Renal cortex interstitium (tissue), 15 donors: ENCODE measurements at places on chromosomes 3 and 15. TPM values are rescaled to one million over a fixed set of nuclear protein-coding genes. Genes with fewer than 3 reads are reported as not detected.

DNA sequence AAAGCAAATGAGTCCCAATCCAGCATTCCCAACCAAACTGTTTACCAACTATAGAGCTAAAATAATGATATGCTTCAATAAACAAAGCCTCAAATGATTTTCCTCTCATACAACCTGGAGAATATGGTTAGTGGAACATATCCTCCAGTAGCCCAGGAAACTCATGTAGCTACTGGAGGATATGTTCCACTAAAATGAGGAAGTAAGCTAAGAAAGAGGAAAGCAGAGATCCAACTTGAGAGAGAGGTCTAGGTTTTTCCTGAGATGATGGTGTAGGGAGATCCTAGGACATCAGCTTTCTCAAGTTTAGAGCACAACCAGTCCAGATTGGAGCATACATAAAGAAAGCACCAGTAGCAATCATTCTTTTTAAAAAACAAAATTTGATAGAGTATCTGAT lies 44.6 kb upstream of the SLC4A7 start:
- no peak for DNase-seq

DNA sequence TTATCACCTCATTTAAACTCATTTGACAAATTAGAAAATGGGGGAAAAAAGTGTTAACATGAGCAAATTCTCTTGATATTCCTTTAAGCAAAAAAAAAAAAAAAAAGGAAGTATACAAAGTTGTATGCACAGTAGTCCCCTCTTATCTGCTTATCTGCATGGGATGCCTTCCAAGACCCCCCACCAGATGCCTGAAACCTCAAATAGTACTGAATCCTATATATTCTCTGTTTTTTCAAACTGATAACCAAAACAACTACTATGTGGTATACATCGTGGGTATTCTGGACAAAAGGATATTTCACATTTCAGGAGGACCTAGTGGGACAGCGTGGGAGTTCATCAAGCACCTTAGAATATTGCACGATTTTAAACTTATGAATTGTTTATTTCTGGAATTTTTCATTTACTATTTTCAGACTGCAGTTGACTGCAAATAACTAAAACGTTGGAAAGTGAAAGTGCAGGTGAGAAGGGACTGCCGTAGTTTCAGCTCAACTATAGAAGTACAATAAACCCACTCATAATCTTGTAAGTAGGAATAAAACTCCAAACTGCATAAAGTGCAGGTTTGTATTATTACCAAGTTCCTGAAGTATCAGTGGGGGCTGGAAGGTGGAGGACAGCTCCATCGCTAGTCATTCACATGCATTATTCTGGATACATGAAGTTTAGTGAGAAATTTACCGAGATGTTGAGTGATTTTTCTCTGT lies 43.6 kb upstream of the PLCL2 start:
- DNase-seq: no peak

- DNase-seq: no peak
Measured at GRCh38 chr3:56788521-56788920, 13.2 kb downstream of the ARHGEF3 start.

- DNase-seq: no peak
Measured at GRCh38 chr3:86969500-86970189, 21.3 kb downstream of the VGLL3 start.

DNA sequence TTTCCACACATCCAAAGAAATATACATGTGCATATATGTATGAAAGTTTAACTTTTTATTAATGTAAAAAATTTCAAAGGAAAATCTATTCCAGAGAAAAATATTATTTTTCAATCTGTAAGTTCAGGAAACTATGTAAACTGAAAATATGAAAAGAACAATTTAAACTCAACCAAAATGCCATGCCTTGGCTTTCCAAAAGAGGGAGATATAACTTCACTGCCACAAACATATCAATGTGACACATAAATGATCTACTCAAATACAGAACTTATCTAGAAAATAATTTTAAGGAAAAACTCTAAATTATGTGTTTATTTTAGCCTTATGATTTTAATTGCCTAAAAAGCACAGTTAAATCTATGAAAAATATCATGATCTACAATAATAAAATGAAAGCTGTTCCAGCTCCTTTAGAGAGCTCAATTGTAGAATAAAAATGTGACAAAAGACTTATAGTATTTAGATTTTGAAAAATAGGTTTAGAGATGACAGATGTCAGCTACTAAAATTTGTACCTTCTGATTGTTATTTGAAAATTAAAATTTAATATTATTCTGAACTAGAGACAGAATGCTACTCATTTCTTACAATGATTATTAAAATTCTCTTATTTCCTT lies 94.8 kb downstream of the GBE1 start:
- DNase-seq: no peak

PLA2G4E gene
- not detected for polyA plus RNA-seq

- DNase-seq: no peak
Measured at GRCh38 chr3:66355997-66356396, 135.2 kb downstream of the SLC25A26 start.

- DNase-seq: no peak
Measured at GRCh38 chr15:70470556-70471191, 292.7 kb downstream of the UACA start.

SLC28A2 gene
- 0.82 TPM for polyA plus RNA-seq

ZCWPW2 gene
- 2.2 TPM for polyA plus RNA-seq

AHSG gene
- 0.33 TPM for polyA plus RNA-seq

DNA sequence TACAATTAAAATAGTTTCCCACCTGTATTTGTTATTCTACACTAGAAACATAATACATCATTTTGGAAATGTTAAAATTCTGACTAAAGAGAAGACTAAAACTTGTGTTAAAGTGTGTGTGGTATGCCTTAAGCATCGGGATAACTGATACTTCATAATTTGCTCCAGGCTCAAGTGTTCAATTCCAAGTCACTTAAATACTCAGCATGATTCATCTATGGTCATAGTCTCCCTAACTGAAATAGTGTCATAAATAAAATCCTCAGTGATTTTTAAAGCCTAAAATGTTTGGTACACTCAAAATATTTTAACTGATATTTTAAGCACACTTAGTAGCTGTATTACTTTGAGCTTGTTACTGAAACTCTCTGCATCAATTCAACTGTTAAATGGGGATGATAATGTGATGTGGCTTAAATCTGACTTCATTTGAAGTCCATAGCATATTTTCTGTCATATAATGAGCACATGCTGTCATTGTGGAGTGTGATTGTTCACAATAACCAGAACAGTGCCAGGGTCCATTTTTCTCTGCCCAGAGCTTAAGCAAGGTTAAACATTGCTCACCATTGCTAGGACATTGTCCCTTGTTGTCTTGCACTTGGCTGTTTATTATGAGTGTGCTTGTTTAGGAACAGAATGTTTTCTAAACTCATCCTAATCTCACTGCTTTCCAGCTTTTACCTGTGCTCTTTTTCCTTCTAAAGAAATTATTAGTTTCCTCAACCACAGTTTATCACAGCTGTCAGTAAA lies 122.2 kb downstream of the KLHL25 start:
- no peak for DNase-seq

NRG4 gene
- polyA plus RNA-seq: 7.1 TPM

GRCh38 chr3:114831861-114832260 lies 315.2 kb downstream of the ZBTB20 start:
- no peak for DNase-seq

- peak; percentile 36 for DNase-seq
Measured at GRCh38 chr3:64443546-64444381, 218.5 kb upstream of the PRICKLE2 start.

GOLGA6L10 gene
- polyA plus RNA-seq: 18.3 TPM

C3orf62 gene
- 8.7 TPM for polyA plus RNA-seq

DNA sequence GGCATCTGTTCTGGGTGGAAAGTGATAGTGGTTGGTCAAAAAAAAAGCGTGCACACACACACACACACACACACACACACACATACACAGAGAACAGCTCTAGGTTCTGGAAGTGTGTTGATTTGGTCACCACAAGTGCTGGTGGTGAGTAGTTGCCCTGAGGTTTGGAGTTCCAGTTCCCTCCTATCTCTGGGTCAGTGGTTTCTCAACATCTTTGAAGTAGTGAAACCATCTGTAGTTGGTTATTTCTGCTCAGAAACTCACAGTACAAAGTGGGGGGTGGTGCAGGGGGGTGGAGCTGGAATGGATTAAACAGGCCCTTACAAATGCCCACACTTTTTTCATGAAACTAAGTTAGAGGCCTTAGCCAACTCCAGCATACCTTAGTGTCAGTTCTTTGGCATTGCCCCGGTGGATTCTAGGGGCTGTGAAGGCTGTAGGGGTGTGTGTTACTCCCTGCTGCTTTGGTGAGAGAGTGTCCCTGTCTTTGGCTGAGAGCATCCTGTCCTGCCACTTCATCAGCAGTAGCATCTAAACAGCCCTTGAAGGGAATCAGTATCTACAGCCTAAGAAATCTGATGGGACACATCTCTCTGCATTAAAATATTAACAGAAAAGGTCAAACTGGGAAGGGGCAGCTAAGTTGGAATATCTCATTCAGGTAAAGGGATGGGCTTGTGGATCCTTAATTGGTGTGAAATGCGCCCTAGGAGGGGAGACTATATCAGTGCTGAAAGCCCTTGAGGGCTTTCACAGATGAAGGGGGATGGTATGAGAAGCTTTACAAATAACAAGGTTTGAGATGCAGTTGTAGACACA lies 20.6 kb downstream of the SMAD3 start:
- DNase-seq: no peak

- no peak for DNase-seq
Measured at GRCh38 chr3:55376753-55377347, 110.3 kb downstream of the WNT5A start.

DNA sequence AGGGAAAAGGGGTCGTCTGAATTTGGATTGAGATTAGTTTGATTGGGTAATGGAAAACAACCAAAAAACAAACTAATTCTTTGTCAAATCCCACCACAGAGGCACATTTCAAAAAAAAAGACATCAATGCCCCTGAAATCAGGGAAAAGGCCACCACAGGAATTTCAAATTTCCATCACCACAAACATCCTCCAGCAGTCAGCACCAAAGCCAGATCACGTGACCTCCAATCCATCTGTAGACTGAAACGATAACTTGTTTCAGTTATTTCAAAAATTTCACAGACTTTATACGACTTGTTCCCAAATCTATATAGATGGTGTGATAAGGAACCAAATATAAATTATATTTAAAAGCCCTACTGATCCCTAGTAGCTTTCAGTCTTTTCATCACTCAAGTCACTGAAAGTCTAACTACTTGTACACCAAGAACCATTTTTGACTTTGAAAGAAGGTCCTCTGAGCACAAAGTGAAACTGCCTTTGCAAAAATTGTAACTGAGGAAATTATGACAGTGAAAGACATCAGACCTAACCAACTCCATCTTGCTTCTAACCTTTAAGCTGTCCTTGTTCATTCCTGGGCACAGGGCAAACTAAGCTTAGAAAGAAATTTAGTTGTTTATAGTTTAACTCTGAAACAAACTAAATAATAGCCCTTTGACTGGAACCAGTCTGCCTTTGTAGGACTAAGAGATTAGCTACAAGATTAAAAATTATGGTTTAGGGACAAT lies 48.1 kb upstream of the PLCL2 start:
- no peak for DNase-seq

GRCh38 chr3:49530701-49531100 lies 23.6 kb upstream of the BSN start:
- no peak for DNase-seq

DNA sequence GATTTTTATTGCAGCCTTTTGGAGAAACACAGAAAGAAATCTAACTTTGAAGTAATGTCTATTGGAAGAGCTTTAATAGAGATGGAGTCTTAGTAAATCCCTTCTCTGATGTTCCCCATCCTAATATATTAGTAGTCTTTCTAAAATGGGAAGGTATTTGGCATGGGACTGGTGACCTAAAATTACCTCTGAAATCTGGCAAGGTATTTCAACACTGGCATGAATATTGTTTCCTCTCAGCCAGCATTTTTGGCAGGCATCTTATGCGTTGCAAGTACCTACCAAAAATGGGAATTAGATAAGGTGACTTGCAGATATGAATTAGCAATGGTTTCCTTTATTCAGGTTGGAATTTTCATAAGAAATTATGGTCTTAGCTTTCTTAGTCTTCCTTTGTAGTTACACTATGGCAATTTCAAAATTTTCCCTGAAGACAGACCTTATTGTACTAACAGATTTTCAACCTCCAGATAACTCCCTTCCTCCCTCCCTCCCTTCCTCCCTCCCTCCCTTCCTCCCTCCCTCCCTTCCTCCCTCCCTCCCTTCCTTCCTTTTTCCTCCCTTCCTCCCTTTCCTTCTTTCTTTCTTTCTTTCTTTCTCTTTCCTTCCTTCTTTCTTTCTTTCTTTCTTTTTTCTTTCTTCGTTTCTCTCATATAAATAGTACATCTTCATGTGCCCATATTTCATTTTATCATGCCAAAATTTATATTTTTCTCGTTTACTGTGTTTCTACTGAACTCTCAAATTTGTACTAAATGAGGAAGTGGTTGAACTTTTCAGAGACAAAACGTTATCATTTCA lies 168.2 kb upstream of the KCNMB2 start:
- DNase-seq: no peak

TEX55 gene
- polyA plus RNA-seq: not detected

ERICH6 gene
- polyA plus RNA-seq: 0.59 TPM

- DNase-seq: no peak
Measured at GRCh38 chr3:24589931-24590880, 95.6 kb upstream of the THRB start.

DNA sequence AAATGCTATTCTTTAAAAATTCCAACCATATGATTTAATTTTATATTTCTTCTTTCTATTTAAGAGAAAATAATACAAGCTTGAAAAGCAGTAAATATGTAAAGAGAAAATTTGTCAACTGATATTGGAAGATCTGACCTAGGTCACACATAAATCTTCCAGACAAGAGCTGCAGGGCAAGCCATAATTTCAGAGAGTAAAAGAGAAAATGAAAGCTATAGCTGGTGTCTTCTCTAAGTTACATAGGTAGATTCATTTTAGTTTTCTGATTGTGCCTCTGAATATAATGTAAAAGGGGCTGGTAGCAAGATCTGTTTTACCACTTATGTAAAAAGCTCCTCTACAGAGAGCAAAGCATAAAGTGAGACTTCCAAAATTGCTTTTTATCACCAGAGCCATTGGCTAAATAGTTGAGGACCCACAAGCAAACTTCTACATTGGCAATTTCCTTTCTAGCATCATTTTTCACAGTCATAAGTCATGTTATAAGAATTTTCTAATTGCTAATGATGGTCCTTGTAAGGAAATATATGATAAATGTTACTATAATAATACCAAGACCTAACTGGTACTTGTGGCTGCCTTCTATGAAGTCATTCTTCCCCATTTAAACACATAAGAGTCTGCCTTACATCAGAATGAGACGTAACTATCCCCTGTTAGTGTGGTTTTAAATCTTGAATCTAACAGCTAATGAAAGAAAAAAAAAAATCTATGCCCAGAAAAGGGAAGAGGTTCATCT lies 80.8 kb upstream of the SKOR1 start:
- no peak for DNase-seq

DNA sequence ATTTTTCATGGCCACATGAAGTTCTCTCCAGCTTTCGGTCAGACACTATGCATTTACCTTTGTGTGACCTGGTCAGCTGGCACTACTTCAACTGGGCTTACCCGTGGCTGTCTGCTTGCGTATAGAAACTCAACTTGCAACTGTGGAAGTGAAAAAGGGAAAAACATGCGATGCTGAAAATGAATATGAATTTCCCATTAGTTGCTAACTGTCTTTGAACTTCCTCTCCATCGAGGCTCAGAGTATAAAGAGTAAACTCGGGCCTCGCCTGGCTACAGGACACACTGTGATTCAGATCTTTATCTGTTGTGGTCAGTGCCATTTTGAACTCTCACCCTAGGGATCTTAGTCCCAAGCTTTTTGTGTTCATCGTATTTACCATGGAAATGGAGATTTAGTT lies 26.8 kb downstream of the NFKBIZ start:
- DNase-seq: no peak

XXYLT1 gene
- polyA plus RNA-seq: 27.3 TPM

GRCh38 chr3:66354001-66354400 lies 133.2 kb downstream of the SLC25A26 start:
- DNase-seq: no peak
